Activated CD4-positive, alpha-beta T cell treated with anti-CD3 and anti-CD28 coated beads, Interleukin-2, amount 50 U/mL, for 4 hours (primary cell): ENCODE measurements at places on chromosomes 2 and 18.

- DNase-seq: no peak
Measured at GRCh38 chr2:207744050-207744449, 25.7 kb downstream of the FZD5 start.

DNA sequence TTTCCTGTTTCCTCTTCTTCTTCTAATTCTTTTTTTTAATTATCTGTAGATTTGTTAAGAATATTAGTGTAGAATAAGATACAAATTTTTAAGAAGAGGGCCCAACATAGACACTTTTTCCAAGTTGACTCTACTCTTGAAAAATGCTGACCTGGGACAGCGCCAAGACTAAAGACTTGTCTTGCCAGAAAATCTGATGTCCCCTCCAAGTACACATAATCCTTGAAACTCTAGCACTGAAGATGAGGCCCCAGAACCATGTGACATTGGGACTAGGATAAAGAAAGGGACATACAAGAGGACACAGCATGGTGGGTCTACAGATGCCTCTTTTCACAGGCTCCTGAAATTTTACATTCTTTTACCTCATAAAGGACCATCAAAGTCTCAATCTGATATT lies 271.6 kb upstream of the SESTD1 start:
- no peak for DNase-seq

- DNase-seq: no peak
Measured at GRCh38 chr18:22238036-22238435, 68.6 kb downstream of the GATA6 start.

- no peak for DNase-seq
Measured at GRCh38 chr2:60070736-60071489, 482.5 kb downstream of the BCL11A start.

- no peak for DNase-seq
Measured at GRCh38 chr18:38902796-38903195, 1337.2 kb upstream of the CELF4 start.

GRCh38 chr2:214715025-214715424 lies 94.5 kb downstream of the BARD1 start:
- no peak for DNase-seq

DNA sequence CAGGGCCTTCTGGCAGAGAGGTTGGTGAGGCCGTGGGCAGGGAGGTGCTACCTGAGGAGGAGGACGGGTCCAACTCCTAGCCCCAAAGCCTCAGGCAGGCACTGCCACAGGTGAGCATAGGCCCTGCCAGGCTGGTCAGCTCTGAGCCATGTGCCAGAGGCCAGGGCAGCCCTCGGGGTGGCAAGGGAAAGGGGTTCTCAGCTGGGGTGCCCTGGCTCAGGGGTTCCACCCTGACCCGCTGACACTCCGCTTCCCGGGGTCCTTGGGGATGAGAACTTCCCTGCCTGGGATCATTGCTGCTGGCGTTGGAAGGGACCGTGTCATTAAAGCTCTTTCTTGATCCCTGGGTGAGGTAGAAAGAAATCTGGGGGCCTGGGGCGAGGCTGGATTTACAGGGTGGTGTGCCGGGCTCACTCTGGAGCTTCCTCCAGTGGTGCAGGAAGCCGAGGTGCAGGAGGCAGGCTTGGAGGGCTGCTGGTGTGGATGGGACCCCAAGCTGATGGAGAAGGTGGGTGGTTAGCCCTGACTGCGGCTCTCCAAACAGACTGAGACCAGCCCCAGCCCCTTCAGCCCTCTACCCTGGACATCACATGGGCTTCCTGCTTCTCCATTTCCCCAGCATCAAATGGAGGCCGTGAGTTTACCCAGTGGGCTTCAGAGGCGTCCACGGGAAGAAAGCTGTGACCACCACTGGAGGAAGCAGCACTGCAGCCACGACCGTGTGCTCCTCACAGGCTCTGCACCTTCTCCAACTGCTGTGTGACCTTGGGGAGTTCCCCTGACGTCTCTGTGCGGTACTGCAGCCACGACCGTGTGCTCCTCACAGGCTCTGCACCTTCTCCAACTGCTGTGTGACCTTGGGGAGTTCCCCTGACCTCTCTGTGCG lies 295.2 kb downstream of the NDUFA10 start:
- no peak for DNase-seq
